ENCODE measurements at places on chromosomes 6 and 20. TPM values are rescaled to one million over a fixed set of nuclear protein-coding genes. Genes with fewer than 3 reads are reported as not detected.
A peak's percentile ranks its signal among the peaks of the same experiment; 100 is the strongest.

Gene PARD6B
- total RNA-seq: 11.5 TPM

Gene MTFR2
- total RNA-seq: not detected

GRCh38 chr6:26532699-26533531 is 5.3 kb upstream of the HMGN4 start:
- peak; percentile 87 for DNase-seq

- no peak for DNase-seq
Measured at GRCh38 chr20:46997187-46997586, 102.5 kb downstream of the EYA2 start.

Measured in uterus (tissue), 4 donors.